ENCODE measurements at places on chromosomes 2 and 18.
A peak's percentile ranks its signal among the peaks of the same experiment; 100 is the strongest.

GRCh38 chr2:66567729-66568128 is 132.8 kb downstream of the MEIS1 start:
- DNase-seq: no peak

- DNase-seq: no peak
Observed at GRCh38 chr2:104766683-104767082, 87.2 kb upstream of the POU3F3 start.

- no peak for DNase-seq
Observed at GRCh38 chr2:84257831-84258230, 201.2 kb downstream of the SUCLG1 start.

DNA sequence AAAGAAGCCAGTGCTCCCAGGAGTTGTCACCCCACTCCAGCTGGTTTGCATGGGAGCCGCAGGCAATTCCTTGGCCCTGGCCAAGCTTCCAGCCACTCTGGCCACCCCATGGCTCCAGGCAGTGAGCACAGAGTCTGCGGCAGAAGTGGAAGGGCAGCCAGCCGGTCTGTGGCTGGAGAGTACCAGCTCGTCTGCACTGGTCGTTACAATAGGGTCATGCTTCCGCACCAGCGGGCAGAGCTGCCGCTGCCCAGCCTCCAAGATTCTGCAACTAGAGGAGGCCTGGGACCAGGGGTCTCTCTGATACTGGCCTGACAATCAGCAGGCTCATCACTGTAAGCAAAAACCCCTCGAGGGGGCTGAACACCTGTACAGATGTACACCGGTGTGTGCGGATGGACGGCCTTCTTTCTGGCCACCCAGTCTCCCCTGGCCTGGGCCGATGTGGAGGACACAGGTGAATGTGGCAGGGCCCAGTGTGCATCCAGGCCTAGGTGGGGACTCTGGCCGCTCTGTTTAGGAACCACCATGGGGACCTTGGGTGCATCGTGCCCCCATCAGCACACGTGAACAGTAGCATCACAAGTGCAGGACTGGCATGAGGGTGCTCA is 51.9 kb upstream of the ODC1 start:
- DNase-seq: no peak

GRCh38 chr2:43138441-43138840 is 88.0 kb downstream of the ZFP36L2 start:
- no peak for DNase-seq

DNA sequence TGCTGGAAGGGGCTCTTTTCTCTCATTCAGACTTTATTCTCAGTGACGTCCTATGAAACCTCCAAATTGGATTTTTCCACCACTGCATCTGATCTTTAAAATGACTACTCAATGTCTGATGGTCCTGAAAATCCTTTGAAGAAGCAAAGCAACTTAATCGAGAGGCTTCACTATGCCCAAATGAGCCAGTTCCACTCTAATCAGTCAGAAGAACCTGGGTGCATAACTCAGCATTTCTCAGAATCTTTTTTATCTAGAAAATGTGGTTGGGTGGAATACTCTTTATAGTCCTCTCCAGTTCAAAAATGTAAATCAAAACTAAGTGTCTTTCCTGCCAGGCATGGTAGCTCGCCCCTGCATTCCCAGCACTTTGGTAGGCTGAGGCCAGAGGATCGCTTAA is 60.7 kb downstream of the PRELID3A start:
- no peak for DNase-seq

- DNase-seq: peak; percentile 90
Observed at GRCh38 chr2:217685255-217685605, 317.6 kb downstream of the TNS1 start.

DNA sequence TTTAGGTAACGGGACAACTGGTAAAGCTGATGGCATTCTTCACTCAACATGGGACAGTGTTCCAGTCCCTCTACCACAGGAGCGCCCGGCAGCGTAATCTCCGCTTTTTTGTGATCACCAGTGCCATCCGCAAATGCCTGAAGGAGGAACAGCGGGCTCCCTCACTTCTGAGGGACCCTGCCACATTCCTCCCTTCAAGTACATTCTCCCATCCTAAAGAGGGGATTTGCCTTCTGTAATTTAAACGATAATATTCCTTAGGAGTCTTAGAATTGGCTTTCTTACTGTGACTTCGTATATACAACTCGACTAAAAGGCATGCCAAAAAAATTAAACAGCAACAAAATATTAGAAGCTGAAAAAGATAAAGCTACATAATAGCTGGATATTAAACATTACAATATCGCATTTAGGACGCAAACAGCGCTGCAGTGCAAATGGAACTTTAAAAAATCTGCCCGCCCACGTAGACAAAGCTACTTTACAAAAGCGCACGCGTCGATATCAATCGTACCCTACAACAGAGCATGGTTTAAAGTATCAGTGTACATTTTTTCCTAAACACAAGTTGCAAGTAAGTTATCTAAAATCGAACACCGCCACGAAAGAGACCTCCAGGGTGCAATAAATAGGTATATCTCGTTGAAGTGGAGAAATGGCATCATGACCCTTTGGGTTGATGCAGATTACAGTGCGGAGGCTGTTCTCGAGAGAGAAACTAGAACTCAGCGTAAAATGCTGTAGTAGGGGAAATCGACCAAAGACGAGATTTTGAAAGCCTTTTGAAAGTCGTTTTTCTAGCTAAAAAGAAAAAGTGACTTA is 2.3 kb upstream of the VSNL1 start:
- DNase-seq: no peak

- no peak for DNase-seq
Observed at GRCh38 chr2:105741174-105741573, 3.5 kb upstream of the NCK2 start.

DNA sequence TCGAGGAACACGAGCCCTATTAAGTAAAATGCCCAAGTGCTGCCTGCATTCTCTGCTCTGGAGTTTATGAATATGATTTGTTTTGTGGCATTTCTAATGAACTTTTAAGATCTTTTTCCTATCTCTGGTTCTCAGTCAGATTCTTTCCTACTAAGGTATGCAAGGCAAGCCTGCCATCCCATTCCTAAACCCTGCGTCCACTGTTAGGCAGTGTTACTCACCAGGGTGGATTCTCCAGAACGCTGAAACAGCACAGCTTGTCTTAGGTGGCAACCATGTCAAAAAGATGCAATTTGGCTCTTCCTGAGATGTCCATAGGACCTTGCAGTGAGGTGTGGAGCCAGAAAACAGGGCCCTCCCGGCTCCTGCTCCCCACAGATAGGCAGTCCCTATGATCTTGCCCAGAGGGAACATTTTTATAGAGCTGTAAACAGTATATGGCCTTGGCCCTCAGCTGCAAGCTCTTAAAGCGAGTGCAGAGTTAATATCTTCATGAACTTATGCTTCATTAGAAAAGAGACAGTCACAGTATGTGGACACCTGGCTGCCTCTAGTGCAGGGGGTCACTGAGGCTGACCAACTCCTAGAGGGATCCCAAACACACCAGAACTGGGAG is 84.4 kb downstream of the TPGS2 start:
- DNase-seq: peak; percentile 45

GRCh38 chr2:84999553-84999955 is 28.6 kb downstream of the KCMF1 start:
- DNase-seq: no peak

DNA sequence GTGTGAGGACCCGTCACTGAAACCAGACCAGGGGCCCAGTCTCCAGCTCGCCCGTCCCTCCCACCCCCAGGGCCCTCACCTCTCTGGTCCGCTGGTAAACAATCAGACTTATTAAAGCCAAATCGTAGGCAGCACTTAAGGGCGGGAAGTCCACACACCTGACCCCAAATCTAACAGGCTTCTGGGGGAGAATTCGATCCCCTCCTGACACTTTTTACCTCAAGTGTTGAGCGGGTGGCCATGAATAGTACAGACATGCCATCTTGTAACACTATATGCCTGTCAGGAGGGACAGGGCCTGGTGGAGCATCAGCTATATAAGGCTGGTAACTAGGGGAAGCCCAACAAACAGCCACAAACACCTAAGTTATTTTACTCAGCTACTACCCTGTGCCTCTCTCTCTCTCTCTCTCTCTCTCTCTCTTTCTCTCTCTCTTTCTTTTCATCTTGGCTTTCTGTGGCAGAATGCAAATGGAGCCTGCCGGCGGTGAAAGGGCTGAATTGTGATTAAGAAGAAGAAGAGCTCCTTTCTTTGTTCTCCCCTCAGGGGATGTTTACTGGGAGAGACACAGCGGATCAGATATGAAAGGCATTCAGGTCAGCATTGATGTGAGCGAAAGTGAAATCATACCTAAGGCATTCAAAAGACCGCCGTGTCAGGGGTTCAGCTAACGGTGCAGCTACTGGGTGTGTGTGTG is 9.5 kb downstream of the ZEB2 start:
- DNase-seq: no peak

DNA sequence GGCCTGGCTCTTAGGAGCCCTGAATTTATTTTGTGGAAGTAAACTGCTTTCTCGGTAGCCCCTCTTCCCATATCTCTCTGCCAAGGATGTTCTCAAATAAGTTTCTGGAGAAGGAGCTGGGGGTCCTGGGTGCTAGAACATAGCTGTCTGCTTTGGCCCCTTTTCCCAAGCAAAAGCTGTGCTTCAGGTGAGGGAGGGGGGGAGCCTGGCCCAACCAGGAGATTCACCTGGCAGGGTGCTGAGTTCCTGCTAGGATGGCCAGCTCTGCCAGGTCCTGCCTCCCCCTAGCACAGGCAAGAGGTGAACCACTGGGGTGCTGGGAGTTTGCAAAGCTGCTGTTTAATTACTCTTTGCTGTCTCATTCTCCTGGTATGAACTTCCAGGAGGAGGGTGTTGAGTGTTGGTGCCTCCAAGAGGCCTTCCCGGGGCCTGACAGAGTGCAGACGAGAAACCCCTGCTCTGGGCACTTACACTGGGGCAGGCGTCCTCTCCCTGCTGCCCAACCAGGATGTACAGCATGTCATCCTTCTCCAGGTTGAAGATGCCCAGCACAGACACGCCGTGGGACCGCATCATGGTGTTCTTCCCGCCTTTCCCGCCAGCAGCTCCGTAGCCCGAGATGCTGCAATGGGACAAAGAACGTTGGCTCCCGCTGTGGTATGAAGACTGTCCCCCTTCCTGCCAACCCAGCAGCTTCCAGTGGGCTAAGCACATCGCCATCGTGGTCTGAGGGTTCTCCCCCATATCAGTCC is 124.2 kb downstream of the CLIP4 start:
- no peak for DNase-seq

GRCh38 chr2:102059151-102059550 is 67.4 kb downstream of the IL1R2 start:
- no peak for DNase-seq

DNA sequence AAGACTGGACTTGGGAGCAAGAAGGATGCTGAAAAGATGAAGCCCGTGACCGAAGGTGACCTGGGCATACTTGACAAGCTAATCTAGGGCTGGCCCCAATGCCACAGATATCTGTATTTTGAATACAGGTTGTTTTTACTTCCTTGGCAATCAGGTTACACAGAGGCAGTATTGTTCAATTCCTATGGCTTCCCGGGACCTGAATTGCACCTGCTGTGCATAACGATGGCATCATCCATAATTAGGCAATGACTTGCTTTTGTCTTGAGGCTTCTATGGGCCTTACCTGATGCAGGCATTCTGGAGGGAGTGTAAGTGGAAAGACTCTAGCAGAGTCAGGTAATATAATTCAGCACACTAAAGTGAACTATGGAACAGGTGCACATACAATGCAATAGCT is 60.6 kb upstream of the CUL3 start:
- DNase-seq: no peak

DNA sequence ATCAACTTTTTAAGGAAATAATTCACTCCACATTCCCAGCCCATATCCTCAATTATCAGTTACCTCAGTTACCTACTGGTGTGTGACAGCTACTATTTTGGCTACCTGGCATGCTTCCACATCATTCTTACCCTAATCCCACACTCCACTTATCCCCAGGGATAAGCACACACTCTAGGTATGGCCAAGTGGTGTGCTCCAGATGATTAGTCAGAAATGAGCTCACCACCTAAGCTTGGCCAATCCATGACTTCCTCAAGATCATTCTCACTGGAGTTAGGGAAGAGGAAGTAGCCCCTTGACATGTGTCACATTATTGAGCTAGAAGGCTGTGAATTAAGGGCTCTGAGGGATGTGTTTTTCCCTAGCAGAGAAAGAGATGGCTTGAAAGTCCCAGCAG is 20.9 kb upstream of the SMAD4 start:
- DNase-seq: no peak

DNA sequence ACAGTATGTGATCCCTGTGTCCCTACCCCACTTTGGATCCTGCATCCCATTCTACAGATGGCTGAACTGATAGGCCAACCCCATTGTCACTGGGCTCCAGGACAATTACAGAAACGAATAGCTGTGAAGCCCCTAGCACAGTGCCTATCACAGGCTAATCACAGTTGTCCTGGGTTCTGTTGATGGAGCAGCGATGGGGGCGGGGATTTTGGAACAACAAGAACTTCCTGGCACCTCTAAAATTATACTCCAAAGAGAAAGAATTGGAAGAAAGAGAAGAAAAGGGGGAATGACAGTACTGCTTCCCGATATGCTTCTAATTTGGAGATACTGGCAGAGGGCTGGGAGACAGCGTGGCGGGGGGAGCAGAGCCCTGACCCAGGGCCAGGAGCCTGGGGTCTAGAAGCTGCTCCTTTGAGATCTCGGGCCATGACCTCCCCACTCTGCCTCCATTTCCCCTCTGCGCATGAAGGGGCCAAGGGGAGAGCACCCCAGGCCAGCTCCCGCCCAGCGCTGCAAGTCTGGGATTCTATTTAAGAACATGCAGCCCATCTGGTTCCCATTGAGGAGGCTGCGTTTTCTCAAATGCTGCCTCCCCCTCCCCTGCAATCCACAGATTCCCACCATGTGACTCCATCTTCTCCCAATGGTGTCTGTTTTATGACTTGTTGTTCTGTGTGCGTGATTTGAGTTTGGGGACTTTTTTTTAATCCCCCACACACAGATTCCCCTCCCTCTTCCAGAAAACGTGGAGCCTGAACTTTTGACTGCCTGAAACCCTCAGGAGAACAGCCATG is 202.7 kb downstream of the CYP26B1 start:
- no peak for DNase-seq

DNA sequence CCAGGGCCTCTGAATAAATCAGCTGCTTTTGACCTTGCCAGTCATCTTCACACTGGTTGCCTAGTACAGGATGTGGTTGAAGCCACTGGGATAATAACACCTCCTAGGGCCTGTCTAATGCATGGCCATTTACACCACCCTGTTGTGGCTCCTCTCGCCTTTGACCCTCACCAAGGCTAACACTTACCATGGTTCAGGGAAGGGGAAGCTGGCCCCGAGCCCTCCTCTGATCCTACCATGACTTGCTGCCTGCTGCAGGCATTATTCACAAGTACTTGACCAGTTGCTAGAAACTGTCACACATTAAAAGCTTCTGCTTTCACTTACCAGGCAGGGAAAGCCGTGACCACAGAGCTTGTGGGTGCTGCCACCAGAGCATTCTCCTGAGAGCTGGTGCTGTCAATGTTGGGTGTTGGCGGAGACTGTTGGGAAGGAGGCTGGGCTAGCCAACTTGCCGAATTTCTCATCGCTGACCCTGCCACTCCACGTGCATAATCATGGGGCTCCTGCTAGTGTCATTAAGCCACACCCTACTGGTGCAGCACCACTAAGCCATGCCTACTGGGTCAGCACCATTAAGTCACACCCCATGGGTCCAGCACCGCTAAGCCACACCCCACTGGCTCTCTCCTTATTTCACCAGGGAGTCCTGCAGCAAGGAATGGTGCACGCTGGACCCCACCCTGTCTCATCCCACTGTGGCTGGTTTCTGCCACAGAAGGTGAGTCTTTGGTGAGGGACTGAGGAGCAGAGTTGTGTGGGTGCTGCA is 47.0 kb upstream of the TTC39C start:
- no peak for DNase-seq
